ENCODE measurements at places on chromosomes 3 and 15.

DNA sequence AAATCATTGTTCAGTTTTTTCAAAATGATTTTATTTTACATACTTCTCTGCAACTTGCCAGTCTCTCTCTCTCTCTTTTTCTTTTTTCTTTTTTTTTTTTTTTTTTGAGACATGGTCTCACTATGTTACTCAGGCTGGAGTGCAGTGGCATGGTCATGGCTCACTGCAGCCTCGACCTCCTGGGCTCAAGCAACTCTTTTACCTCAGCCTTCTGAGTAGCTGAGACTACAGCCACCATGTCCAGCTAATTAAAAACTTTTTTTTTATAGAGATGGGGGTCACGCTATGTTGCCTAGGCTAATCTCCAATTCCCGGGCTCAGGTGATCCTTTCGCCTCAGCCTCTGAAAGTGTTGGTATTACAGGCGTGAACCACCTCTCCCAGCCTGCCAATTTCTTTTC is 12.1 kb upstream of the ARID3B start:
- no peak for DNase-seq

DNA sequence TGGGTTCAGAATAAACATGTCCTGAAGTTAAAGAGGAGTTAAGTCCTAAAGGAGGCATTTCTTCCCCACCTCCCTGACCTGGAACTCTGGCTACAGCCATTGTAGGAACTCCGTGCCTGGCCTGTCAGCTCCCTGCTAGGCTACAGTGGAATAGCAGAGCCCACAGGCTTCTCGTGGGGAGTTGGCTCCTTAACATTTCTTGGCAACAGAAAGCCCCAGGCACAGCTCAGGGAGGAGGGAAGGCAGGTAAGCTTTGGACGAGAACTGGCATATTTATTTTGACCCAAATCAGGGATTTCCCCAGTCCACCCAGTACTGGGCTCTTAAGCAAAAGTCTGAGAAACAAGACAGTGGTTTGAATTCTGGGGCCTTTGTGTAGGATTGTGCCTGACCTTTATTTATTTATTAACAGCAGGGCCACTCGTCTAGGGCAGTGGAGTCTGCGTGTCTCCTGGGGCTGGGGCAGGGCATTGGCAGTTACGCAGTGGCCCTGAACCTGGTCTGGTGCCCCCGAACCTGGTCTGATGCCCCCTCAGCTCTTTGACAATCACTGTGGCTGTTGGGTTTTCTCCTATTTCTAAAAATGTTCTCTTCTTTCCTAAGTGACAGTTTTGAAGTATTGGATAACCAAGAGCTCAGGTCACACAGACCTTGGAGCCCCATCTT is 7.9 kb upstream of the ISG20 start:
- DNase-seq, result no peak

GRCh38 chr15:38809621-38810020 is 245.0 kb upstream of the RASGRP1 start:
- no peak for DNase-seq

- no peak for DNase-seq
Measured at GRCh38 chr3:76111808-76112207, 326.5 kb upstream of the ZNF717 start.

DNA sequence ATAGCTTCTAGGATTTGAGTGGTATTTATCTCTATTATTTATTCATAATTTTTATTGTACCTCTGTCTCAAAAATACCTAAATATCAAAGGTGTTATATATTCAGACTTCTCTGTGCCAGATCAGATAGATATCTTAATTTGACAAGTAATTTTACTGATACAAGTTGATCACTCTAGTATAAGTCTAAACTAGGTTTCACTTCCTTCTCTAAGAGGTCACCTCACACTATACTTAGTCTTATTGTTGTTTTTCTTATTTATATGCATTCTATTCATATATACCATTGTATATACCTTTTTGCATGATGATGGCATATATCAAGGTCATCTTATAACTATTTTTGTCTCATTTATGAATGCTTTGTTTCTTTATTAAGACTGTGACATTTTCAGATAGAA is 26.4 kb upstream of the HGD start:
- no peak for DNase-seq

- no peak for DNase-seq
Measured at GRCh38 chr15:86002444-86002843, 77.2 kb upstream of the AGBL1 start.

- DNase-seq, result no peak
Measured at GRCh38 chr15:78680431-78681075, 39.5 kb upstream of the CHRNB4 start.

DNA sequence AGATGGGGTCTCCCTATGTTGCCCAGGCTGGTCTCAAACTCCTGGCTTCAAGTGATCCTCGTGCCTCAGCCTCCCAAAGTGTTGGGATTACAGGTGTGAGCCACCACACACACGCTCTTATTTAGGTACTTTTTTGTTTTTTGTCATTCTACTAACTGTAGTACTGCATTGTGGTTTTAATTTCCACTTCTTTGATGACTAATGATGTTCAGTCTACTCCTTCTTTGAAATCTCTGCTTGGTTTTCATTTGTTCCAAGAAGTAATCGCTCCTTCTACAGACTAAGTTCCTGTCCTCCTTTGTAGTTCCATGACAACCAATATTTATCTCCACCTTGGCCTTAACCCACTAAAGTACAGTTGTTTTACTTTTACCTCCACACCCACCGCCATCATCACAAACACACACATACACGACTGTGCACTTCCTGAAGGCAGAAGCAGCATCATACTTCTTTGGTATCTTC is 529 bp upstream of the DLEC1 start:
- DNase-seq, result no peak

Data from small intestine (tissue), 16 donors.